ENCODE measurements at places on chromosomes 7 and 10.

DNA sequence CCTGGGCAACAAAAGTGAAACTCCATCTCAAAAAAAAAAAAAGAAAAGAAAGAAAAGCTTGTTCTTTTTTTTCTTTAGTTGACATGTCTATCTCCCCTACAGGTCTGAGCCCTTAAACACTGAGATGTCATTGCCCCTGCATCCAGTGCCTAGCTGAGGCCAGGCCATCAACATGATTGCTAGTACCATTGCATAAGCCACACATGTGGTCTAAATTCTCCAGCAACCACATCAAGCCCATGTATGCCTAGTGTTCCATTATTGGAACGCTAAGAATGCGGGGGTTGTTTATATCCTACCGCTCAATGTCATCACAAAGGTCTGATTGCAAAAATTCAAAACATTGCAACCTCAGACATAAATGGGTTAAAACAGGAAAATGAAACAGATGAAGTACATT lies 62.7 kb downstream of the NPTX2 start:
- DNase-seq, result no peak

DNA sequence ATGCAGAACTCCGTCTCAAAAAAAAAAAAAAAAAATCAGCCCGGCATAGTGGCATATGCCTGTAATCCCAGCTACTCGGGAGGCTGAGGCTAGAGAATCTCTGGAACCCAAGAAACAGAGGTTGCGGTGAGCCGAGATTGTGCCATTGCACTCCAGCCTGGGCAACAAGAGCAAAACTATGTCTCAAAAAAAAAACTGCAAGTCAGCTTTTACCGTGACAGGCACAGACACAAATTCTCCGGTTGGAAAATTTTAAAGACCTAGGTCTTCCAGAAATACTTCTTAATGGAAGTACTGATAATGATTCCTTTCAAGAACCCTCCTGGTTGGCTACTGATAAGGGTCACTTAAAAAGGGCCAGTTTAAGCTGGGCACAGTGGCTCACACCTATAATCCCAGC lies 19.4 kb upstream of the ARPC1B start:
- no peak for DNase-seq

GRCh38 chr10:33136781-33137180 lies 178.8 kb upstream of the ITGB1 start:
- DNase-seq, result no peak

DNA sequence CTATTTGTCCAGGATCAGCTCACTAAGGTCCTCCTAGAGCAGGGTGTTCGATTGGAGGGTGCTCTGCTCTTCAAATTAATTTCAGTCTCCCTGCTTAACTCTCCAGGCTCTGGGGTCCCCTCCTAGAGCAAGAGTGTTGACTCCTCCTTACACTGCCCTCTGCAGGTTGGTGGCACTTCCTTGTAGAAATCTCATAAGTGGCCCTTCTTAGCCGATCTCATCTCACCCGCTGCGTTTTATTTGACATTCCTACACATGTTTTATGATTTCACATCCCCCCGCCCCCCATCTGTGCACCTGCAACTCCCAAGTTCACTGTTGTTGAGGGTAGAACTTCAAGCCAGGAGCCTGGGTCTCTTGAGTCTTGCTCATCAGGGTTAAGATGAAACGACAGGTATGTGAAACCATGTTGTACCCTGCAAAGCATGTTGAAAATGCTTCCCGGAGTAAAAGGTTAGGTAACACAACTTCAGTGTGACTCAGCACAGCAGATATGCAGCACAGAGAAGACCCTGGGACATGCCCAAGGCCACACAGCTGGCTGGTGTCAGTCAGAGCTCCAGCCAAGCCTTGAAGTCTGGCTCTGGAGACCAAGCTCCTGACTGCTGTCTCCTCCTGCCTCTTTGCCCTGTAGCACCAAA lies 171.2 kb downstream of the PRKAG2 start:
- no peak for DNase-seq

DNA sequence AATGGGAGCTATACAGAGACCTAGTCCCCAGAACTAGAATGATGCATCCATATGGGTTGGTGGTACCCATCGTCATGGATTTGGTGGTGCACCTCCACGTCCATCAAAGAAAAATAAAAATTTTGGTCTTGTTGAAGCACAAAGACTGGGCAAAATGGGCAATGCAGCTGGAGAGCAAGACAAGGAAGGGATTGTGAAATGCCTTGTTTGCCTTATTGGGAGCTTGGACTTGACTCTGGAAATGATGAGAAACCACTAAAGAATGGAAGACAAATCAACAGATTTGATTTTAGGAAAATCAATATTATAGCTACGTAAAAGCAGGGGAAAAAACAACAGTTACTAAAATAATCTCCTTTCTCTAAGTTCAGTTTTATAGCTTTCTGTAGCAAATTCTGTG lies 150.9 kb downstream of the CPED1 start:
- no peak for DNase-seq

GRCh38 chr7:24820730-24821044 lies 63.4 kb upstream of the GSDME start:
- no peak for DNase-seq

GRCh38 chr10:47243791-47244190 lies 56.2 kb upstream of the GDF10 start:
- DNase-seq, result no peak

DNA sequence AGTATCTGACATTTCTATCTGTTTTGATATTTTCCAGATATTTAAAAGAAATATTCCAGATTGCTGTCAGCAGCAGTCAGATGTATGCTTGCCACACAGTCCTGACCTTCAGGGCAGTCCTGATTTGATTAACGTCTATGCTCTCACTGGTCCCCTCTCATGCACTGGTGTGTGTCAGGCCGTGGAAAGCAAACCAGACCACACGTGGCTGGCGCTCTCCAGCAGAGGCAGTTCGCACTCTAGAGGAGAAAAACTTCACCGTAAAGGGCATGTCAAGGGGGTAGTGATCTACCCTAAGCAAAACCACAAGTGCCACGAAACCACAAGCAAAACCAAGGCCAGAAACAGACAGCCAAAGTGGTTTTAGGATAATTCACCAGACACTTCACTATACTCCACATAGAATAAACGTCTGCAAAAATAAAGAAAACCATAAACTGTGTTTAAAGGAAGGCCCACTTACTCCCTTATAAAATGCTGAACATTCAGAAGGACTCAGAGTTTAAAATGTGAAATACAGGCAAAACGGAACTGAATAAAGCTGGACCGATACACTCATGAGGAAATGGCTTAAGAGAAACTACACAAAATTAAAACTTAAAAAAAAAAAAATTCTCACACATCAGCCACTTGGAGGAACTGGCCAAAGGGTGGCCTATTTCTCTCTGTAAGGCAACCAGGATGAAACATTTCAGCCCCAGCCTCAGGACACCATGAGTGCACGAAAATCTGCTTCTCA lies 26.4 kb downstream of the PARP12 start:
- no peak for DNase-seq

DNA sequence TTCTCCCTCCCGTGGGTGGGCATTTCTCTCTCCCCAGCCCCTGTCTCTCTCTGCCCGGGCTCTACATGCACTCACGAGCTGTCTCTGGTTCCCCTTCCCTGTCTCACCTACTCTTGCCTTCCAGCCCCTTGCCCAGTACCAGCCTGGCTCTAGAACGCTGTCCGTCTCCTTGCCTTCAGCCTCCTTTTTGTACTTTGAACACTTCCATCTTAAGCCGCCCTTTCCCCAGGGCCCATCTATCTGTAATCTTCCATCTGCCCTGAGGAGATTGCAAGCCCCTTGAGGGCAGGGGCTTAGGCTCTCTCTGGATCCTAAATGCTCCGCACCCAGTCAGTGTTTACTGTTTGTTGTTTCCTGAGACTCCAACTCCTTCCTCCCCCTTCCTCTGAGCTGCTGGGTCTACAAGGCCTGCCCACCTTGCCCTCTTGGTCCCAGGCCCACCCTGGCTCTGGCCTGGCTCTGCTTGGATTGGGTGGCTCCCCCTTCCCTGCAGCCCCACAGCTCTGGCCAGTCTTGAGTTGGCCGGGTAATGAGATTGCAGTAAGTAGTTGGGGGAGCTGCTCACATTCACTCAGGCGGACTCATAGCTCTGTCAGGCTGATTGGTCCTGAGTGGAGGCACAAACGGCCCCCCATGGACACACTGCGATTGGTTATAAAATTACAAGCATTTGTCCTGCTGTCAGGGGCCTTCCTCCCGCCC lies 28.3 kb downstream of the POLL start:
- DNase-seq, result no peak

DNA sequence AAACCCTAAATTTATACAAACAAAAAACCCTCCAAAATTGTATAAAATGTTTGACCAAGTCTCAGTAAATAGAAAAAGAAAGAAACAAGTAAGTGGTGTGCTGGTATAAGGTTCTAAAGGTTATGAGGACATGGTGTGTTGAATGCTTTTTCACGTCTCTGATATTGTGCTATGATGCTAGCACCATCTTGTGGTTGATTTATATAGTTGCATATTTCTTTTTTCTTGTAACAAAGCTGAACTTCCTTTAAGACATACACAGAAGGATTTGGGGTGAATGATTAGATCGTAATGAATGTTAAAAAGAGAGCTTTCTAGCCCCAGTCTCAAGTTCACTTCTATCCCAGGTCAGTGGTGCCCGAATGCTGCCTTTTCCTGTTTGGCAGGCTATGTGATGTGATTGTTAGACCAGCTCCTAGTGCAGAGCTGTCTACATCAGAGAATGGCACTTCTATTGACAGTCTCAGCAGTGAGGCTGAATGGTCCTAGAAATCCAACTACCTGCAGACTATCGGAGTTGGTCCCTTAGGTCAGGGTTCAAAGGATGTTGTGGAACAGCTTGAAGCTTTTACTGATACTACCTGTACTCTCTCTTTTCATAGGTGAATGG lies 25.0 kb downstream of the VTI1A start:
- no peak for DNase-seq

DNA sequence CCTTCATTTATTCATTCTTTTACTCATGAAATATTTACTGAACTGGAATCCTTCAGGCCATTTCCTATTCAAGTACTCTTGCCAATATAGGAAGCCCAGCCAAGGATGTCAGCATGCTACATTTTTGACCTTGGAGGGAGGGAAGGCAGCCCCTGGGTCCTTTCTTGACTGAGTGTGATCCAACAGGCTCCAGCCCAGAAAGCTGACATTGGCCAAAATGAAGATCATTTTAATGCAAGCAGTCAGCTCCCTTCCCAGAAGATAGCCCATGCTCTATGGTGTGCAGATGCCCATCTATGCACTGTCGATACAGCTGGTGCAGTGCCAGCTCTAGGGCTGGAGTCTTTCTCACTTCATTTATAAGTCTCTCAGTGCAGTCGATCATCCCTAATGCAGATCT lies 646.0 kb downstream of the KCNMA1 start:
- DNase-seq, result no peak

GRCh38 chr7:106022193-106022821 lies 59.2 kb downstream of the CDHR3 start:
- no peak for DNase-seq

DNA sequence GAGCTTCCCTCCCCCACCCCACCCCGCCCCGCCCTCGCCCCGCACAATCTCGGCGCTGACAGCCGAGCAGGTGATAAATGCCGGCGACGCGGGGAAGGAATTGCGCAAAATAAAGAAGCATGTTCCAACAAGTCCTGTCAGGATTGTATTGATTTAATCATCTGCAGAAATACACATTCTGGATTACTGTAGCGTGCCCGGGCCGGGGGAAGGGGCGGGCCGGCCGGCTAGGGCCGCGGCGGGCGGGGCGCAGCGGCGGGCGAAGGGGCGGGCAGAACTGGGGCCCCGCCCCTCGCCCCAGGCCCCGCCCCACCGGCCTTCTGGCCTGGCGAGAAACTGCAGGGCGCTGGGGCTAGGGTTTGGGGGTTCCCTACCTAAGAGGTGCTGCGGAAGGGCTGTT lies 88.9 kb upstream of the PAX2 start:
- no peak for DNase-seq

GRCh38 chr10:124002391-124003069 lies 90.9 kb downstream of the CHST15 start:
- no peak for DNase-seq

DNA sequence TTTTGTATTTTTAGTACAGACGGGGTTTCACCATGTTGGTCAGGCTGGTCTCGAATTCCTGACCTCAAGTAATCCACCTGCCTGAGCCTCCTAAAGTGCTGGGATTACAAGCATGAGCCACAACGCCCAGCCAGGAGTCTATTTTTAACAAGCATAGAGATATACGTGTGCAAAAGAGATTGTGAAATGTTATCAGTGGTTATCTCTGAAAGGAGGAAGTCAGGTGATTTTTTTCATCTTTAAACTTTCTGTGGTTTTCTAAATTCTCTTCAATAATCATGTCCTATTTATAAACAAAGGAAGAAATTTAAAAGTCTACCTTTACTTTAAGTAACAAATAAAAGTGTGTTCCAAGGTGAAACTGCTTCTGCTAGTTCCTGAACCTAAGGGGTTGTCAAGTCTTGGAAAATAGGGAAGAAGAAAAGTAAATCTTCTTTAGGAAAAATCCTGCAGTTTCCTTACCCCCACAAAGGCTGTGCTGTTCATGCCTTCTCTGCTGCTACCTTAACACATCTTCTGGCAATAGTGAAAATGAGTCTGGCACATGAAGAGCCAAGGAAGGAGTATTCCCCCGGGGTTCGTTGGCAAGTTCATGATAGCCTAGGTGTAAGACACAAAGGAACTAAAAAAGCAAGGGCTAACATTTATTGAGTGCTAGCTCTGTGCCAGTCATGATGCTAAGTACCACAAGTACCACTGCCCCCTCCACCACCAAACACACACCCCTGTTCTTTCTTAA lies 51.1 kb downstream of the CYP26A1 start:
- DNase-seq, result no peak

DNA sequence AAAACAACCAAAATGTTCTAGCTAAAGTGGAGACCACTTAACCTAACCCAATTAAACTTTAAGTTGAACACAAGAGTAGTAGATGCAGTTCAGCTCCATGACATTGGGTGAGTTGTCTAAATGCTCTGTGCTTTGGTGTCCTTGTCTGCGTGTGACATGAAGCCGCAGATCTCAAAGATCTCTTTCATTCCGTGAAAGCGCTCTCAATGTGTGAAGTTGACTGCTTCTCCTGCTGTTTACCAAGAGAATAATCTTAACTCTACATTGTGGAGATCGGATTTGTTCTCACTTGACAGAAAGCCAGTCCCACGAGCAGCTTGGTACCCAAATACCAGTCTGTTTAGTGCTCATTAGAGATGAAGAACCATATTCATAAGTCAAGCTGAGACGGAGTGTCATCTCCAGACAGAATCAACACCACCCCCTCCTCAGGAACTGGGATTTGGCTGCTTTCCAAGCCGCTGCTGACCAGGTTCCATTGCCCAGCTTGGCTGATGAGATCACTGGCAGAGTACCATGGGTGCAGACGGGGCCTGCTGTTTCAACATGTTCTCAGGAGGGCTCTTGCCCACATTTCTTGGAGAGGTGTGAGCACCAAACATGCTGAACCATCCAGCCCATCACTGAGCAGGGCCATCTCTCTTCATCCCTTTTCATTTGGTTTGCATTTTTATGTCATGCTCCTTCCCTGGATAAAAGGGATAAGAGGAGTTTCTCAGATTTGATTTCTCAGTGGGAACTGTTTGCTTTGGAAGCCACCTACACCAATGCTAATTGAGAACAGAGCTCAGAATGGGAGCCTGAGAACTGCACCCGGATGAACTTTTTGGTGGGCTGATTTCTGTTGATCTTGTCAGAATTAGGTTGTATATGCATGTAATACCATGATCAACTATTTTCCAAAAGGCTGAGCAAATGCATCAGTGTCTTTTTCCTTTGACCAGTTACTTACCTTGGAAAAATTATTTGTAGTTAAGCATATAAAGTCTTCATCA lies 95.8 kb upstream of the AGBL3 start:
- DNase-seq, result peak; percentile 19

Data from hypothalamus (tissue), 51 donors.